ENCODE measurements at places on chromosomes 4 and X.

DNA sequence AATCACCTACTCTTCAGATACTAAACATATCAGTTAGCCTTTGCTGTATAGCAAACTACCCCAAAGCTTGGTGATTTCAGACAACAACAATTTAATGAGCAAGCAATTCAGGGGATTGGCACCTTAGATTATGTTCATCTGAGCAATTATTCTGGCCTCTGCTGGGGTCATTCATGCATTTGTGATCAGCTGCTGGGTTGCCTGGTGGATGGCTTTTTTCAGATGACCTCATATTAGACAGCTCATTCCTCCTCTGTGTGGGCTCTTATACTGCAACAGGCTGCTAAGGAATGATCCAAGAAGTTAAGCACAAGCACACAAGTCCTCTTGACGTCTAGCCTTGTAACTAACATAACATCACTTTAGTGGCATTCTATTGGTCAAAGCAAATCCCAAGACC is 153.0 kb upstream of the PPP1R2C start:
- DNase-seq: no peak

DNA sequence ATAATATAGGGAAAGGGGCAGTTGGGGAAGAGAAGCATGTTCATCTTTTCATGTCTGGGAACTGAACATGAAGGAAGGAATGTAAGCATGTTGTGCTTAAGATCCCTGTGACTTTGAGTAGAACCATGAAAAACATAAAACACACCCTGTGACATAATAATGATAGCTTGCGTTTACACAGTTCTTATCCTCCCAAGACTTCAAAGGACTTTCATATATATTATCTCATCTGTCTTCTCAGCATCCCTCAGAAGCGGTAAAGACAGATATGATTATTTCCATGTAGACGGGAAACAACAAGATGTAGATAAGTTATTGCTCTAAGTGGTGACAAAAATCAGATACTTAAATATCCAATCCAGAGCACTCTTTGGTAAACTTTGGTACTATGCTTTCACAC is 3.3 kb upstream of the SH3RF1 start:
- DNase-seq: no peak

DNA sequence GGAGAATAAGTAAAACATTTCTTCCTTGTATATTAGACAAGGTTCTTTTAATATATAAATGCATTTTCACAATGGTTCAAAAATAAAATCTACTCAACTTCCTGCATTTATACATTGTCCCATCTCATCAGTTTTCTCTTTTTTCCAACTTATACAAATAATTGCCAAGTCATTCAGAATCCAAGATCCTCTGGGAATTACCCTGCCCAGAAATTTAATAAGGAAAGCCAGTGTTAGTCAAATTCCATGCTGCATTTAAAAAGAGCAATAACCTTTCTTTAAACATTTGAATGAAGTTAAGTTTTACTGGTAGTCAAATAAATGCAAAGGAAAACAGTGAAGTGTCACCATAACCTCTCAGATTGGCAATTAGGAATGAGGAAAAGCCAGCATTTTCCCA is 357.9 kb downstream of the PPP3CA start:
- DNase-seq: no peak

- DNase-seq: no peak
Observed at GRCh38 chrX:115233497-115234455, at the start of gene LRCH2. Gene LRCH2 (minus strand): TSS chrX:115234096. CDS start chrX:115234041, 55 bp downstream.

DNA sequence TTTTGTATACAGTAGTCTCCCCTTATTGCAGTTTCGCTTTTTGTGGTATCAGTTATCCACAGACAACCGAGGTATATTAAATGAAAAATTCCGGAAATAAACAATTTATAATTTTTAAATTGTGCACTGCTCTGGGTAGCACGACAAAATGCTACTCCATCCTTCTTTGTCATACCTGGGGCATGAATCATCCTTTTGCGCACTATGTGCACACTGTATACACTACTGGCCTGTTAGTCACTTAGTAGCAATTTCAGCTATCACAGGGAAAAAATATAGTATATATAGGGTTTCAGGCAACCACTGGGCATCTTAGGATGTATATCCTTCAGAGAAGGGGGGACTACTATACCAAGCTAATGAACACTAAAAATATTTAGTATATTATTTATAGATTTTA is 198.8 kb upstream of the FAT4 start:
- no peak for DNase-seq

All from stimulated activated CD8-positive, alpha-beta memory T cell treated with anti-CD3 and anti-CD28 coated beads, Interleukin-7, amount 100 ng/mL, for 1 hour (primary cell).